ENCODE measurements at places on chromosomes 1 and 21.
A peak's percentile ranks its signal among the peaks of the same experiment; 100 is the strongest.

DNA sequence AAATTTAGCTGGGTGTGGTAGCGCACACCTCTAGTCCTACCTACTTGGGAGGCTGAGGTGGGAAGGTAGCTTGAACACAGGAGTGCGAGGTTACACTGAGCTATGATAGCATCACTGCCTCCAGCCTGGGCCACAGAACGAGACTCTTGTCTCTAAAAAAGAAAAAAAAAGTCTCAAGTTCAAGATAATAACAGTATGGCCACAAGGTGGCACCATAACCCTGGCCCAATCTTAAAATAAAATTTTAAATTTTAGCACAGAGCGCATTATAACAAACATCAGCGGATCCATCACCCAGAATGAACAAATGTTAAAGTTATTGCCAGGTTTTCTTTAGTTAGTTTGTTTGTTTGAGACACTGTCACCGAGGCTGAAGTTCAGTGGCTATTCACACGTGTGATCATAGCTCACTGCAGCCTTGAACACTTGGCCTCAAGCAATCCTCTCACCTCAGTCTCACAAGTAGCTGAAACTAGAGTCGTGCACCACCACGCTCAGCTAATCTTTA, 2.9 kb upstream of the HTR6 start:
- no peak for DNase-seq

DNA sequence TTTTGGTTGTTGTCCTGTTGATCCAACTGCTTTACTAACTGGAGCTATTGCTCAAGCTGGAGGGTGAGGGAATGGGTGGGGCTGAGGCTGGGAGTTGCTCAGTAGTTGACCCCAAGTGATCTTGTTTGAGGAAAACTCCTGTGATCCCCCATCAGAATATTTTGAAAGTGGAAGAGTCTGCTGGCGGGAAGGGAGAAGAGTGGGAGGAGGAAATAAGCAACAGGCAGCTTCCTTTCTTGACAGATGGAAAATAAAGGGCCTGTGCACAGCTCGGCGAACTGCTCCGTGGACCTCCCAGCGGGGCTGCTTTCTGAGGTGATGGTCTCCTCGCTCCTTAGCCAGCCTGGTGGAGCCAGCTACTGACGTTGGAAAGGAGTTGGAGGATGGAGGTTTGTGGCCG, 199.1 kb upstream of the LMO4 start:
- peak; percentile 92 for DNase-seq

- no peak for DNase-seq
These were observed 124.0 kb downstream of the GPATCH2 start for GRCh38 chr1:217506878-217507277.

DNA sequence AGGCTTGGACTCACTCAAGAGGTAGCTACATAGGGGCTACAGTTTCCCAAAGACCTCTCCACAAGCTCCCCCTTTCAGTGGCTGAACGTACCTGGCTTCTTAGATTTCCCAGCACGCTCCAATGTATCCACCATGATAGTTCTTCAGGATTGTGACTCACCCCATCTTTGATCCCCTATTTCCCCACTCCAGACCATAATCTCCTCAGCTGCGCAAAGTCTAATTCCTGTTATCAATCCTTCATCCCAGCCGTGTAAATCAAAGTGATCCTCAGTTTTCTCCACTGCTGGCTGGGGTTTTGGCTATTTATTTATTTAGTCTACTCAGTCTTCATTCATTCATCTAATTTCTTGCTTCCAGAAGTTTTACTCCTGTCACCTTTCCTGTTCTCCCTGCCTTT, 13.1 kb upstream of the CTPS1 start:
- no peak for DNase-seq

DNA sequence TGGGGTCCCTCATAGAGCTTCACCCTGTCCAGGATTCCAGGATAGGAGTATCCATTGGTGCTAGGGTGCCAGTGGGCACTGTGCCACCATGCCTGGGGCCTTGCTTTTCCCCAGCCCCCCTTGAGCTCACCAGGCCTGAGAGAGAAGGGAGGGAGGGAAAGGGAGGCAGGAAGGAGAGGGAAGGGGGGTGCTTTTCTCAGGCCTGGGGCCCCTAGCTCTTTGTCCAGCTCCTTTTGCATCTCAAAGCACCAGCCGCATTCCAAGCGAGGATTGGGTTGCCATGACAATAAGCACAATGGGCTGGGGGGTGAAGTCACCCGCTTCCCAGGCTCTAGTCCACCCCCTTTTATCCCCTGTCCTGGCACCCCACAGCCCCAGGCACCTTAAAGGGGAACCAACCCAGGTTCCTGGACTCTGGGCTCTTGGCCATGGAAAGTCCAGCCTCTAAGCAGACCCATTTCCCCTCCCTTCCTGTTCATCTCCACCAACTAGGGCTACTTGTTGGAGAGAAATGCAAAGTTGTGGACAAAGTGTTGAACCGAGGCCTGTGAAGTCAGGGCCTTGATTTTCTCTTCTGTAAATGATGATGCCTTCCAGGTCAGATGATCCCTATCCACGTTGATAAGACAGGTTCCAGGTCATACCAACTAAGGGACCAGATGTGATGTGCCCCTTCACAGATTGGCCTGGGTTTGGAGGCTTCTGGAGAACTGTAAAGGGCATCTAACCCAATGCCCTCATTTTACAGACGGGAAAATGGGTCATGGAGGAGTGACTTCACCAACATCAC, 11.4 kb downstream of the THBS3 start:
- no peak for DNase-seq

DNA sequence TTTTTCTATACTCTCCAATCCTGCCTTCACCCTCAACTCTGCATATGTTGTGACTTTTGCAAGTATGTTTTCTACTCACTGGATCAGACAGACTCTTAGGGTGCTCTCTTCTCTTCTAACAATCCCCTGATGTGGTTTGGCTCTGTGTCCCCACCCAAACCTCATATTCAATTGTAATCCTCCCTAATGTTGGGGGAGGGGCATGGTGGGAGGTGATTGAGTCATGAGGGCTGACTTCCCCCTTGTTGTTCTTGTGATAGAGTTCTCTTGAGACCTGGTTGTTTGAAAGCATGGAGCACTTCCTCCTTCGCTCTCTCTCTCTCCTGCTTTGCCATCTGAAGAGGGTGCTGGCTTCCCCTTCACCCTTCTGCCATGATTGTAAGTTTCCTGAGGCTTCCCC, 148.9 kb upstream of the IGSF21 start:
- no peak for DNase-seq

DNA sequence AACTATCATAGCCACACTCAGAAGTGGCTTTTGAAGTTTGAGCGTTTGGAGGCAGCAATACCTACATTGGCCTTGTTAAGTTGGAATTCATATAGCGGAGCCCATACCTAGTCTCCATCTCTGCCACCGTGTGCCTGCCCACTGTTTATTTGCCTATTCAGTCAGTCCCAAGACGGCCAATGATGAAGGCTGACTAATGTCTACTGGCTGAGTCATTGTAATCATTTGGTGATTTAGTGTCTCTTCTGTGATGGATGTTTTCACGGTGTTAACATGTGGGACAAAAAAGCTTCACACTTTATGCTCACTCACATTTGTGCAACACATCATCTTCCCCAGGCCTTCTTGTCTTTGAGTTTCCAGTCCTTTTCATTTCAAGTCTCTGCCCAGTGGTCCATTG, 92.6 kb upstream of the PBX1 start:
- DNase-seq = no peak

All from vagina (tissue), 2 donors.